ENCODE measurements at places on chromosomes 1 and 21. TPM values are rescaled to one million over a fixed set of nuclear protein-coding genes. Genes with fewer than 3 reads are reported as not detected.

Gene FAAH
- total RNA-seq = 0.86 TPM

Gene LHX8
- not detected for total RNA-seq

Gene CLCNKB
- total RNA-seq = 0.43 TPM

Gene RNF186
- not detected for total RNA-seq

Gene NCAM2
- total RNA-seq = 5.2 TPM

Gene HES4
- total RNA-seq = 8.1 TPM

Gene SPTA1
- not detected for total RNA-seq

Gene POU3F1
- total RNA-seq = under 0.01 TPM

Gene CD1B
- not detected for total RNA-seq

Gene OXCT2
- total RNA-seq = 1.7 TPM

Gene AIRE
- not detected for total RNA-seq

Gene SLAMF7
- total RNA-seq = not detected

Gene RBP7
- 0.43 TPM for total RNA-seq

Gene NDUFS5
- 325 TPM for total RNA-seq

Gene HHIPL2
- total RNA-seq = not detected

Measured in fibroblast of villous mesenchyme (primary cell).